Activated naive CD8-positive, alpha-beta T cell treated with anti-CD3 and anti-CD28 coated beads for 36 hours (primary cell): ENCODE measurements at places on chromosomes 1 and 21.

GRCh38 chr1:154541231-154541630, 17.2 kb downstream of the UBE2Q1 start:
- no peak overlapping the region for H3K27ac ChIP-seq
- peaks cover 4% of the 10 kb centered on the region for H3K27me3 ChIP-seq
- no peaks in the 10 kb centered on the region for H3K4me1 ChIP-seq

DNA sequence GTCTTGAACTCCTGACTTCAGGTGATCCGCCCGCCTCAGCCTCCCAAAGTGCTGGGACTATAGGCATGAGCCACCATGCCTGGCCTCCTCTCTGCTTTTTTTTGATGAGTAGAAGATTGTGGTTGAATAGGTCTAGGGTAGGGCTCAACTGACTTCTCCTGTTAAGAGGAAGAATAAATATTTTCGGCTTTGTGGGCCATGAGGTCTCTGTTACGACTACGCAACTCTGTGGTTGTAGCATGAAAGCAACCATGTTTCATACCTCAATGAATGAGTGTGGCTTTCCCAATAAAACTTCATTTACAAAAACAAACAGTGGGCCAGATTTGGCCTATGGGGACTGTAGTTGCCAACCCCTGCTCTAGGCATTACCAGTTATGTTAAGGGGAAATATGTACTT, 67.8 kb downstream of the NID1 start:
- no peaks in the 10 kb centered on the region for H3K27me3 ChIP-seq
- DNase-seq: no peak
- H3K4me1 ChIP-seq: peaks cover 35% of the 10 kb centered on the region
- no peak overlapping the region for H3K27ac ChIP-seq
- H3K36me3 ChIP-seq: peaks cover 4% of the 10 kb centered on the region
- H3K4me3 ChIP-seq: no peak overlapping the region

DNA sequence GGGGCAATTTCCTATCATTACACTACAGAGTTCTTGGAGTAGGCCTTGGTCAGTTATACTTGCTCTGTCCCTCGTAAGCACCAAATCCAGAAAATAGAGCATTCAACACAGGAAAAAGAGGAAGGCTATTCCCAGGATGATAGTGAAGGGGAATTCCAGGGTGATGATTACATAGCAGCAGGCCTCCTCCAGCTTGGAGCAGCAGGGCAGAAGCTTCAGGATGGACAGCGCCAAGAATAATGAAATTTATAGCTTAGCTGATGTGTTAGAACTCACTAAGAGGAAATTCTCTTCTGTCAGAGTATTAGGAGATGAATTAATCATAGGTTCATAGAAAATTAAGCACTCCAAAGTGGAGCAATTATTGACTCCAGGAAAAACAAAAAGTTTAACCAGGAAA, 10.8 kb upstream of the SMAP2 start:
- no peaks in the 10 kb centered on the region for H3K36me3 ChIP-seq
- DNase-seq: no peak
- no peak overlapping the region for H3K27ac ChIP-seq
- H3K4me3 ChIP-seq: no peak overlapping the region

- no peaks in the 10 kb centered on the region for H3K27me3 ChIP-seq
- no peak overlapping the region for H3K27ac ChIP-seq
- peaks cover 44% of the 10 kb centered on the region for H3K36me3 ChIP-seq
- no peak for DNase-seq
- no peak overlapping the region for H3K4me3 ChIP-seq
Measured at GRCh38 chr1:39958403-39959200, 3.7 kb downstream of the MFSD2A start.
